ENCODE measurements at places on chromosomes 12 and 14. TPM values are rescaled to one million over a fixed set of nuclear protein-coding genes. Genes with fewer than 3 reads are reported as not detected.

DNA sequence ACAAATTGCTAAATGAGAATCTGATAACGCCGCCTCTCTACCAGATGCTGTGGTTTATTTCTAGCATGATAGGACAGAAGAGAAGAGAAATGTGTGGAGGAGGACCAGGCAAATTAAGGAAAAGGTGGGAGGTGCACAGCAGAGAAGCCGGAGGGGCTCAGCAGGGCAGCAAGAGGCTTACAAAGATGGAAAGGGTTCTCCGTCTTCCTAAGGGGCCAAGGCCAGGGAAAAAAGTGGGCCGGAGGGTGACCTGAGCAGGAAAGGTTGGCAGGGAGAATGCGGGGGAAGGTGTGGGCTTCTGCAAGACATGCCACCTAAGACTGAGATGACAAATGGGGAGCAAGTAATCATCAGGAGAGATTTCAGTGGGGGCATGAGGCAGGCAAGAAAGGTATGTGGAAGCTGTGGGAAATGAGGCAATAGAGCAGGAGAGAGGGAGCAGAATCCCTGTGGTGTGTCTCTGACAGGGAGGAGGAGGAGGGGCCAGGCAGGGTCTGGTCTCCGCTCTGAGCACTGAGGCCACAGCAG lies 18.7 kb downstream of the MANSC1 start:
- DNase-seq, result no peak

GRCh38 chr14:103713304-103714062 lies 1.8 kb downstream of the XRCC3 start:
- DNase-seq, result no peak

Gene KRT3
- not detected for total RNA-seq

Gene DIO3
- total RNA-seq, result not detected

Gene PMEL
- total RNA-seq, result 0.84 TPM
